ENCODE measurements at places on chromosomes 3 and 15. TPM values are rescaled to one million over a fixed set of nuclear protein-coding genes. Genes with fewer than 3 reads are reported as not detected.

RASGRF1 gene
- 0.13 TPM for total RNA-seq

CHAC1 gene
- total RNA-seq: 5.7 TPM

NAALADL2 gene
- 0.28 TPM for total RNA-seq

SELENOS gene
- 174 TPM for total RNA-seq
